ENCODE measurements at places on chromosomes 2 and 18.

DNA sequence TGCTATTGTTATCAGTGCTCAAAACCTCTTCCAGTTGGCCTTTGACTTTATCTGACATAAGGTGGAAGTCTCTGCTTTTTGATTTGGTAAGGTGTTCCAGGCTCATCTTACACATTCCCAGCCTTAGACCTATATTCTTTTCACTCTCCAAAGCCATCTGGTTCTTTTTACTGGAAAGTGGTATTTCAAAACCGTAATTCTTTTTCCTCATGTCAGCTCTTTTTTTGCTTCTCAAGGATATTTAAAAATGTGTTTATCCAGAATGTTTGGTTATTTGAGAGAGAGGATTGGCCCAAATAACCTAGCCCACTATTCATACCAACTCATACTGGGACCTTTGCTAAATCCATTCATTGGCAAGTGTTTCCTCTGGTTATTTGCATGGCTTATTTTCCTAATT lies 411.2 kb upstream of the PIK3C3 start:
- no peak for DNase-seq

GRCh38 chr18:51355841-51356240 lies 158.4 kb upstream of the MEX3C start:
- DNase-seq: no peak

DNA sequence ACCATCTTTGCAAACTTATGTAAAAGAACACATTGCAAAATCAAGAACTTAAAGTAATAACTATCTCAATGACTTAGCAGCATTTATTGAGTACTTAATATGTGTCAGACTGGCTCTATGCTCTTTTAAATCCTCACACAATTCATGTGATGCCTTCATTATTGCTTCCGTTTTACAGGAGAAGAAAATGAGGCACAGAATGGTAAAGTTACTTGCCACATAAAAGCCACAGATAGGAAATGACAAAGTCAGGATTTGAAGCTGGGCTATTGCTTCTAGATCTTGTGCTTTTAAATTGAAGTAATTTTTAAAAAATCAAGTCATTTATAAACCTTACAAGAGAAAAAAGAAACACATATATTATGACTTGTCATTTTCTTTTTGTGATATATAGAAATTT lies 174.2 kb downstream of the WDR7 start:
- no peak for DNase-seq

GRCh38 chr18:49663899-49664890 lies 102.3 kb downstream of the LIPG start:
- no peak for DNase-seq

GRCh38 chr2:85319796-85320195 lies 8.0 kb downstream of the TGOLN2 start:
- DNase-seq: no peak

DNA sequence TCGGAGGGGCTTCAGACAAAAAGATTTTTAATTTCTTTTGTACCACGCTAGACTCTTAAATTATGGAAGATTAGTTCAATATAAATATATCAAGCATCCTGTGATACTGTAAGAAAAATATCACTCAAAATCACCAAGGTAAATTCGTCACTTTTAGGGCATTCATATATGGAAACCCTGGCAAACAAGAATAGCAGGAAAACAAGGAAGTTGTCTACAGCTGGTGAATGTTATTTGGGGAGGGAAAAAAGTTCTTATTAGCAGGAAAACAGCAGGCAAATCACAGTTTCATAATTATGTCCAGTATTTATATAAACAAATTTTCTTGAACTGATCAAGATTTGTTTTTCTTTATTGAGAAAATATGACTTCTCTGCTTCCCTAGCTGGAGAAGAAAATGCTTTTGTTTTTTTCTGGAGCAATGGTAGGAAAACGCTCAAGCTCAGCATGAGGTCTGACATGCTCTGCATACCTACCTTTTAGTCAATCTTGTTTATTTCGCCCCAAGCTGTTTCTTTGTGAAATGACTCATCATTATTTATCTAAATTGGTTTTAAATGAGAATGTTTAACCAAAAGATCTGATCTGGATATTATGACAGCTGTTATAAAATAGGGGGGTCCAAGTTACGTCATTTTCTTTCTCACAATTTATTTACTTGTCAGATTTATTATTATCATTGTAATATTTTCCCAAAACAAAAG lies 14.7 kb downstream of the LINC00305 start:
- DNase-seq: no peak

GRCh38 chr2:58540681-58541080 lies 299.6 kb upstream of the FANCL start:
- DNase-seq: no peak

DNA sequence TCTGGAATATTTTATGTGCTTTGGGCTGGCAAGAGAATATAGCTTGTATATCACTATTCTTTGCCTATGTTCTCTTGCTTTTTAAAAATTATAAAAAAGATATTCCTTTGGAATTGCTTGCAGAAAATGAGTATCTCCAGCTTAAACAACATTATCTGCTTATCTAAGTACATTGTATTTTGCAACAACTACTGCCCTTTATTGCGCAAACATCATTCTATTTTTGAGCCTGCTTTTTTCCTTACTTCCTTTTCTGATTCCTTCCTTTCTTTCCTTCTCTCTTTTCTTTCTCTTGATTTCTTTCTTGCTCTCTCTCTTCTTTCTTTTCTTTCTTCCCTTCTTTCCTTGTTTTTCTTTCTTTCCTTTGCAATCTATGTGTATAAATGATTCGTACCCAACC lies 74.0 kb downstream of the UNC80 start:
- DNase-seq: no peak

DNA sequence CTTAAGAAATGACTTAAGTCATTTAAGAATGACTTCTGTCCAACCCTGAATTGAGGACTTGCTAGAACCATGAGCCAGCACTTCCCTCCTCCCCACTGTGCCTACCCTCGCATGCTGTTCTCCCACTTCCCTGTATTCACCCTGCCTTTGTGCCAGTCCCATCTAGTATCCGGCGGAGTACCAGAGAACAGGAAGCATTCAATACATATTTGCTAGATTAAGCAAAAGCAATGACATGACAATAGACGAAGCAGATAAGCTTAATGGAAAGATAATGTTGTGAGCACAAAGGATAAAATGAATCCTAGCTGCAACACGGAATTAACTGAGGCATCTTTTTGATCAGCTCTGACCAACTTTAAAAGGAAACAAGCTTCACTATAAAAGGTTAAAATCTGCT lies 328.5 kb downstream of the TDRD15 start:
- no peak for DNase-seq

- no peak for DNase-seq
Measured at GRCh38 chr2:103823847-103824246, 1030.1 kb upstream of the POU3F3 start.

- DNase-seq: no peak
Measured at GRCh38 chr18:2606335-2606734, 35.0 kb downstream of the NDC80 start.

DNA sequence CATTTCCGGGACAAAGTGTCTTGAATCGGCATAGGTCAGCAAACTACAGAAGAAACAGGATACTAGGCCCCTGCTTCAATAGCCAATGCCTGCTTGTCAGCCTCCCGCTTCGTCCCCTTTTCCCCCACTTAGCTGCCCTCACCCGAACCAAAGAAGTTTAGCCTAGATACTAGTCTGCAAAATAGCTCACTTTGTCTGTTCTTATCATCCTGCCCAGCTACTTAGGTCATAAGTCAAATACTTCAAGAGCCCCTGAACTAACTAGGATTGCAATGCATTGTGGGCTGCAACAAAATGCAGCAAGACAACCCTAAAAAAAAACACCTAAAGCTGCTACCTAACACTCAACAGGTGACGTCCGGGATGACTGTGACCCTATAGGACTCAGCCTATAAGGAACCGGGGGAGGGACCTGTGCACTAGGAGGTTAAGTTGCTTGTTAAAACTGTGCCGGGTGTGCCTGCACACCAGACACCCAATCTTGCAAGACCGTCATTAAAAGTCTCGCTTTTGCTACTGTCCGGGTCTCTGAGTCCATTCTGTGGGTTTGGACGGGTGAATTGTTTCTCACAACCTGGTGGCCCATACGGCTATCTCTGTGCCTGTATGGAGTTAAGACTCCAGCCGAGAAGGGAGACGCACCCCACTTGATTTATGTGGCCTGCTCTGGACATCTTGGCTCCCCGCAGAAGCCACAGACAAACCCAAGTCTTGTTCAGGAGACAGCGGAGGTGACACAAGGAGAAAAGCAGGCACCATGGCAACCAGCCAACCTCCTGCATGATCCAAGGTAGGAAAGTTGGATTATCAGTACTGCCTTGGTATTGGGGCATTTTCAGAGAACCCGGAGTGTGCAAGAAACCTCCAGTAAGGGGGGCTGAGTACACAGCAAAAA lies 105.9 kb downstream of the HIBCH start:
- no peak for DNase-seq

GRCh38 chr2:202014318-202014717 lies 19.3 kb upstream of the FZD7 start:
- DNase-seq: no peak

DNA sequence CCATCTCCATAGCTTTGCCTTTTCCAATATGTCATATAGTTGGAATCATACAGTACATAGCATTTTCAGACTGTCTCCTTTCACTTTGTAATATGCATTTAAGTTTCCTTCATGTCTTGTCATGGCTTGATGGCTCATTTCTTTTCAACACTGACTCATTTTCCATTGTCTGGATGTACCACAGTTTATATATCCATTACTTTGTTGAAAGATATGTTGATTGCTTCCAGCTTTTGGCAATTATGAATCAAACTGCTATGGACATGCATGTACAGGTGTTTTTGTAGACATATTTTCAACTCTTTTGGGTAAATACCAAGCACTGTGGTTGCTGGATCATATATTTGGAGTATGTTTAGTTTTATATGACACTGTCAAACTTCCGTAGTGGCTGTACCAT lies 26.3 kb downstream of the ACSL3 start:
- no peak for DNase-seq

- DNase-seq: peak; percentile 67
Measured at GRCh38 chr2:108583903-108584520, 49.7 kb downstream of the LIMS1 start.

DNA sequence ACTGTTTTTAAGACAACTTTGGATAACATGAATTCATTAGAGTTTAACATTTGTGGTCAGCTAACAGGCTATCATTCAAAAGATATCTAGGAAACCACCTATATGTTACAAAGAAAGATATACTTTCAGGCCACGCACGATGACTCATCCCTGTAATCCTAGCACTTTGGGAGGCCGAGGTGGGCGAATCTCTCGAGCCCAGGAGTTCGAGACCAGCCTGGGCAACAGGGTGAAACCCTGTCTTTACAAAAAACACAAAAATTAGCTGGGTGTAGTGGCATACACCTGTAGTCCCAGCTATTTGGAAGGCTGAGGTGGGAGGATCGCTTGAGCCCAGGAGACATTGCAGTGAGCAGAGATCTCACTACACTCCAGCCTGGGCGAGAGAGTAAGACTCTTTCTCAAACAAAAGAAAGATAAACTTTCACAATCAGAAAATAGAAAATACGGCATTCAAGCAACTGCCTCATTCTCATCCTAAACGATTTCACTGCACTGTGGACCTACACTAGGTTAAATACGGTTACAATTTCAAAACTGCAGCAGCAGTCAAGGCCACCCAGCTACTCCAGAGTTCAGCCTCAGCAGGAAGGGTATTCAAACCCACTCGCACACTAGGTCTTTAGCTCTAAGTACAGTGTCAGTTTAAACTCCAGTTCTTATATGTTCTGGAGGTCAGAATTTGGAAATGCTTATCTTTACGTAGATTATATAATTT lies 250.0 kb upstream of the SLC39A10 start:
- DNase-seq: no peak

DNA sequence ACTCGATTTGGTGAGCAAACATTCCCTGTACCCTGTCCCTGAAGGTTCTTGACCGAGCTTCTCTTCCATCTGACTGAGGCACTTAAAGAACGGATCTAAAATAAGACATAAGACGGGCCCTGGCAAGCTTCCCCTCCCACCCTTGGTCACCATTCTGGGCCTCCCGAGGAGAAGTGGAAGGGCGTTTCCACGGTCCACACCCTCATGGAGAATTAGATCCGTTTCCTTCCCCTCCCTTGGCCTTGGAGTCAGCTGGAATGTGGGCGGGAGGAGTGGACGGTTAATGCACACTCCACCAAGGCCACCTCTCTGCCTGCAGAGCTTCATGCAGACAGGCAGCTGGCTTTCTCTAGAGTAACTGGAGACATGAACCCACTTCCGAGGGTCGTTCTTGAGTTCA lies 257.3 kb upstream of the APCDD1 start:
- DNase-seq: no peak

- DNase-seq: no peak
Measured at GRCh38 chr2:111050701-111051376, 69.9 kb upstream of the BCL2L11 start.

GRCh38 chr2:237282568-237283128 lies 131.3 kb downstream of the COL6A3 start:
- no peak for DNase-seq

GRCh38 chr18:12283666-12284065 lies 24.4 kb upstream of the TUBB6 start:
- DNase-seq: no peak

DNA sequence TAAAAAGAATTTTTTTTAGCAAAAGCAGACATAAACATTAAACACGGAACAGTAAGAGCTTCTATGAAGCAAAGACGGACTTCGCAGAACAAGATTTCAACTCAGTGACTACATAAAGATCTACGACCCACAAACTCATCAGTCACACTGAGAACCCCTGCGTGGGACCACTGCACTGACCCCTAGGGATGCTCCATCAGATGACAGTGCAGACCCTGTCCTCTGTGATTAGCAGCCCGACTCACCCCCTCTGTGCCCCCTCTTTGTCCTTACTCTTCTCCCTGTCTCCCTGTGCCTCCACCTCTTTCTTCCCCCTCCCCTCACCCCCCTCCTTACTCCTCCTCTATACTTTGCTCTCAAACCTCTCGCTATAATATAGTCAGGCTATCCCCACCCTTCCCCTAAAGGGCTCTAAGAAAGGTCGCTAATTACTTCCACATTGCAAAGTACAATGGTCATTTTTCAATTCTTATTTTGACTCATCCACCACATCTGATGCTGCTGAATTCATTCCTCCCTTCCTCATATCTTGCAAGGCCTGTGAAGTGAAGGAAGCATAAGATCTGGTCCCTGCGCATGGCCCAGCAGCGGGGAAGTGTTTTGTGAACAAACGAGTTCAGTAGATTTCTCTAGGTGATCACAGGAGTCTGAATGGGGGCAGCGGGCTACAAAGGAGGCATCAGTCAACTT lies 89.3 kb downstream of the CABYR start:
- no peak for DNase-seq

DNA sequence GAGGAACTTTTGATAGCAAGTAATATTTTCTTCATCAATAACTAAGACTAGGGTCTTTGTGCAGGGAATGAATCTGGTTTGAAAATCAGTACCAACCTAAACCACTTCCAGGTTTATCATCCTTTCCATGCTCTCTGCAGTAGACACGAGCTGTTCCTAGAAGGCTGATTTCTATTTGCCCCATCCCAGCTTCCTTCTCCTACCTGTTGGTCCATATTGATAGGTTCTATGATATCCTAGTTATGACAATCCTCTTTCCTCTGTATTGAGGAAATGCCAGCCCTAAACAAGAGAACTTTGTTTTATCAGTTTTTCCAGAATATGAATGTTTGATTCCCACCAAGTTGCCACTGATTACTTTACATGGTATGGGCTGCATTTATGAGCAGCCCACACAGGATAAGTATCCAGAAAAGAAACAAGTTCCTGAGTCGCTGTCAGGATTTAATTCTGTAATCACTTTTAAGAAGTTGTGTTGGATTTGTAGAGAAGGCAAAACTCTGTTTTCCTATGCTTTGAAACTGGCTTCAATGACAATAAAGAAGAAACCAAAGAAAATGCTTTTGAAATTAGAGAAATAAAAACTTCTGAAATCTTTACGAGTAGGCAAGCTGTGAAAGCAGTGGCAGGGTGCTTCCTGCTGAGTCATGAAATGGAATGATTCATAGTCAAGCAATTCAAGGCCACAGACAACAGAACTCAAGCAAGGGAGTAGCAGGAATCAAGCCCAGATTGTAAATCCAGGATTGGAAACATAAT lies 37.3 kb upstream of the TANK start:
- DNase-seq: peak; percentile 66
